A549 (cell line): ENCODE measurements at places on chromosomes 5 and 9. TPM values are rescaled to one million over a fixed set of nuclear protein-coding genes. Genes with fewer than 3 reads are reported as not detected.

GPR150 gene
- 0.05 to 0.13 TPM in 2 of 3 replicates, not detected in the other for polyA plus RNA-seq

PKD2L2 gene
- polyA plus RNA-seq, result 0.04 TPM in 1 of 3 replicates, not detected in the others

PTCH1 gene
- 1.6 to 1.9 TPM (median 1.9 TPM) in 3 replicates for polyA plus RNA-seq

MARVELD2 gene
- 2.3 to 2.9 TPM (median 2.3 TPM) in 3 replicates for polyA plus RNA-seq

CCDC171 gene
- polyA plus RNA-seq, result 0.67 to 1.0 TPM (median 0.88 TPM) in 3 replicates

SIT1 gene
- polyA plus RNA-seq, result not detected in 3 replicates

MPDZ gene
- polyA plus RNA-seq, result 17.6 to 20.0 TPM (median 19.5 TPM) in 3 replicates

SERF1A gene
- 4.4 to 4.7 TPM (median 4.4 TPM) in 3 replicates for polyA plus RNA-seq

ZCCHC7 gene
- polyA plus RNA-seq, result 12.4 to 15.7 TPM (median 15.7 TPM) in 3 replicates

GOLM1 gene
- polyA plus RNA-seq, result 125 to 160 TPM (median 136 TPM) in 3 replicates

ERP44 gene
- 12.4 to 14.3 TPM (median 13.7 TPM) in 3 replicates for polyA plus RNA-seq

GRCh38 chr5:78889369-78890140, 95.6 kb downstream of the ARSB start:
- DNase-seq, result no peak

- no peak for DNase-seq
These were observed 31.5 kb upstream of the MVB12B start for GRCh38 chr9:126295082-126295477.

DNA sequence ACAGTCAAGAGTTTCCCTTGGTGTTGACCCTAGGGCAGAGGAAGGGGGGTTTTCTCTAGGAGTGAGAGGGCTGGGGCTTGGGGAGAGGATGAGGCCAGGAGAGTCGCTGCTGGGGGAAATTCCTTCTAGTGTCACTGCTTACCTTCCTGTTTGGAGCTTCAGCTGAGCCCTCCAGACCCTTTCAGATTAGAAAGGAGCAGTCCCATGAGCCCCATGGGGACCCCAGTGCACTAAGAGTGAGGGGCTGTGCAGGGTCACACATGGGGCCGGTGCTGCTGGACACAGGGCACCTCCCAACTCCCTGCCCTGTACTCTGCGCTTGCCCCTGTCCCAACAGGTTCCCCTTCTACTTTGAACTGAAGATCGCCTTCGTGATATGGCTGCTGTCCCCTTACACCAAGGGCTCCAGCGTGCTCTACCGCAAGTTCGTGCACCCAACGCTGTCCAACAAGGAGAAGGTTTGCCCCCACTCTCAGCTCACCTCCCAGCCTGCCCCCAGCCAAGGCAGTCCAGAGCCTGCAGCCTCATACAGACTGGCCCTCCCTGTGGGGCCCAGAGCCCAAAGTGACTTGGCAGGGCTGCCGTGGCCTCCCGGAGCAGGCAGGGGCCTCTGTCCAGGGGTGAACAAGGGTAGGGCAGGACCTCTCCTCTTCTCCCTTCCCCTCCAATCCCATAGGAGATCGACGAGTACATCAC, 5.4 kb downstream of the REEP2 start:
- DNase-seq, result no peak

GRCh38 chr9:115401756-115402327, 283.9 kb upstream of the TNC start:
- DNase-seq, result no peak

DNA sequence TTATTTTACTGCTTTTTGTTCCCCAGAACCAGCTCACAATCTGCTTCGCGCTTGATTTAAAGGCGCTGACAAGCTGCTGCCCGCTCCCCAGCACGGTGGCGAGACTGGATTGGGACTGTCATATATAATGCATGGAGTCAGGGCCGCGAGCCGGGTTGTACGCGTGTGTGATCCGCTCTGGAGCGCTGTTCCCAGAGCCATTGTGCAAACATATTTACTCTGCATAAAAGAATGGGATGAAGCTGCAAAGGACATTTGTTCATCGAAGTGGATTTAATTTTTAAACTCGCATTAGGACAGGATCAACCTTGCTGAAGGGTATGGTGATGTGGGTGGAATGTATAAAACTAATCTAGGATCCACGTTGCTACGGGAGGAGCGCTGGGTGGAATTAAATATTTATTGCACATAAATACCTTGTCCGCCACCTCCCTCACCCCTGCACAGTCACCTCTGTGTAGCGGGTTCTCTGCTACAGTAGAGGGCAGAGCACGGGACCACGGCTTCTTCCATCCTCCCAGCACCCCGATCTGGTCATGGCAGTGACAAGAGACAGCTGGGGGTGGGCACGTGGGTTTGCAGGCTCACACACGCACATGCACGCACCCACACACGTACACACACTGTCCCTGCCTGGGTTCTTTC, 18.1 kb upstream of the FCN1 start:
- DNase-seq, result no peak

GRCh38 chr9:116318468-116319374, 165.1 kb downstream of the PAPPA start:
- DNase-seq, result no peak

DNA sequence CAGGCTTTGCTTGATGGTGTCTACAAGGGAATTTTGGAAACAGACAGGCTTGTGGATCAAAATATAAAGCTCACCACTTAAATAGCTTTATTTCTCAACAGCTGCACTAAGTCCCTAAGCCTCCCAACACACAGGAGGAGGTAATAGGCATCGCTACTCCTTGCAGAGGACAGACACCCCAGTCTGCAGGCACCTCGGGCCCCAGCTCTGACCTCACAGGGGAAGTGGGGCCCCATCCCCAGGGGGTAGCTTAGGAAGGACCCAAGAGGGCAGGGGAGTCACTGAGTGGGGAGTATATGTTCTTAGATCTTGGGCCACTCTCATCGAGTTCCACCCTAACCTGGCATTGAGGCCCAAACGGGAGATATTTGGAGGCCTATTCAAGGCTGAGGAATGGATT, 66.7 kb upstream of the XPA start:
- DNase-seq, result no peak

DNA sequence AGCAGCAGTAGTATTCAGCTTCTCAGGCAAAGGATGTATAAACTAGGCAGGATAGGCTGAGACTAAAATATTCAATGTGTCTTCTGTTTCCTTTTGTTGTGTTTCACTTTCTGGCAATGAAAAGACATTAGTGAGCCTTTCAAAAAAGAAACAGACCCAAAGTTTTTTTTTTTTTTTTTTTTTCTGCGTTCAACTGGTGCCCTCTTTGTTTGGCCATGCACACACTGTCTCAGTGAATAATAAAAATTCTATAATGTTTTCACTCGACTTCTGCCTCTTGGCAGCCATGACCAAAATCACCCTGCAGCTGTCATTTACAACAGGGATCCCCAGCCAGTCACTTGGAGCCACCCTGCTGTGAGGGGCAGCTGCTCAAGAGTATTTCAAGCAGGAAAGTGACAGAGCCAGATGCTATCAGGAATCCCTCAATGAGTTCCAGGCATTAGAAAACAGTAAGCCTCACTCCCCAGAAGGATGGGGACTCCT, 44.0 kb upstream of the MAN2A1 start:
- DNase-seq, result no peak

GRCh38 chr9:113963696-113964494, 87.8 kb downstream of the ZNF618 start:
- no peak for DNase-seq

- DNase-seq, result no peak
These were observed 38.8 kb upstream of the PTPN3 start for GRCh38 chr9:109536859-109537258.

- no peak for DNase-seq
These were observed 306.9 kb upstream of the EFNA5 start for GRCh38 chr5:107977550-107978071.

DNA sequence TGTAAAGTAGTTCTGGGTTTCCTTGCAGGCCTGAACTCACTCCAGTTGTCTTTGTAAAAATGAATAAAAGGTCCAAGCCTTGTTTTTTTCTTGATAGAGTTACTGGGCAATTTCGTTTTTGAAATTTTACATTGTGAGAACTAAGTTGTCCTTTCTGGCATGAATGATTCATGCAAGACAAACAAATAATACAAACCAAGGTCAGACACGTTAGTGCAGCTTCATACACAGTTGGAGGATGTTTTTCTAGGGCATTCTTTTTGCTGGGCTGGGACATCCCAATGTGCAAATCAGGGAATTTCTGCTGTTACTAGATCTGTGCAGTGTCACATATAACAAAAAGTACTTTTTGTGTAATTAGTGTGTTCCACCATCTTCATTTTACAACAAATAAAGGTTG, 96.0 kb downstream of the MEGF10 start:
- DNase-seq, result peak; percentile 3

- DNase-seq, result no peak
These were observed 17.8 kb upstream of the SLCO4C1 start for GRCh38 chr5:102313912-102314311.

- peak; percentile 86 for DNase-seq
These were observed 710 bp upstream of the PIP5KL1 start for GRCh38 chr9:127931092-127931881.

GRCh38 chr9:111839387-111839786, 44.6 kb upstream of the SHOC1 start:
- no peak for DNase-seq

DNA sequence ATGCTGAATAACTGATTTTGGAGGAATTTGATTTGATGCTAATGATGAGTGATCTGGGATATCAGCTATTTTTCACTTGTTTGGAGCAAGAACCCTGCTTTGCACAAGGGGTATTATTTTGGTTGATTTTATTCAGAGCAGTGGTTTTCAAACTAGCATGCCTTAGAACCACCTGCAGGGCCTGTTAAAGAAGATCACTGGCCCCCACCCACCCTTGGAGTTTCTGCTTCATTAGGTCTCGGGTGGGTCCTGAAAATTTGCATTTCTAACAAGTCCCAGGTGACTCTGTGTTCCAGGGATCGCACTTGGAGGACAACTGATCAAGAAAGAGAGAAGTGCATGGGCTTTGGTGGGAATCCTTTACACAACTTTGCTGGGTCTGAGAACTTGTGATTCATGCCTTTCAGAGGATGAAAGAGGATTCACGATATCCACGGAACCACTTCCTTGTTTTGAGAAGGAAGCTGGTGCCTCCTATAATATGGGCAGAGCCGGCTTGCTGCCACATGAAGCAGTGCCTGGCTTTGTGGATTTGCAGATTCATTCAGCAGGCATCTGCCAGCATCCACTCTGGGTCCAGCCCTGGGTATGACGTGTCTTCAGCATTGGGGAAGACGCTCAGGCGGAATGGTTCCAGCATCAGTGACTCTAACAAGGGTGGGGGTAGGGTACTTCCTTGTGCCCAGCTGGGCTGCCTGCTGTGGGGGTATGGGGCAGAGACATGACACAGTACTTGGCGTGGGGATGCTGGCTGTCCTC, 106.6 kb upstream of the PITX1 start:
- DNase-seq, result peak; percentile 80

DNA sequence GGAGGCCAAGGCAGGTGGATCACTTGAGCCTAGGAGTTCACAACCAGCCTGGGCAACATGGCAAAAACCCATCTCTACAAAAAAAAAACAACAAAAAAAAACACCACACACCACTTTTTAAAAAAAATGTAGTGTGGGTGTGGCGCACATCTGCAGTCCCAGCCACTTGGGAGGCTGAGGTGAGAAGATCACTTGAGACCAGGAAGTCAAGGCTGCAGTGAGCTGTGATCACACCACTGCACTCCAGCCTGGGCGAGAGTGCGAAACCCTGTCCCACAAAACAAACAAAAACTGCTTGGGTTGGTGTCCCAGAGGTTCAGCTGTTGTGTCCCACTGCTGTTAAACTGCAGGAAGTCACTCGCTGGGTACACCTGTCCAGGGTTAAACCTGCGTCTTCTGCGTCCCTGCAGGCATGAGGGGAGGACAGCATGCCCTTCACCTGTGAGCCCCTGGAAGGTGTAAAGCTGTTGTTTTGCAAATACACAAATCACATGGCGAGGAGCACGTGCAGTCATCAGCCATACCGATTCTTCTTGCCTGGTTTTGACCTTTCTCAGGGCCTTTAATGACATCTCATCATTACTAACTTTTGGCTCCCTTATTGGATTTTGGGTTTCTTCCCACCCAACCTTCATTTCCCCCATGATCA, 29.3 kb upstream of the CLPTM1L start:
- no peak for DNase-seq

DNA sequence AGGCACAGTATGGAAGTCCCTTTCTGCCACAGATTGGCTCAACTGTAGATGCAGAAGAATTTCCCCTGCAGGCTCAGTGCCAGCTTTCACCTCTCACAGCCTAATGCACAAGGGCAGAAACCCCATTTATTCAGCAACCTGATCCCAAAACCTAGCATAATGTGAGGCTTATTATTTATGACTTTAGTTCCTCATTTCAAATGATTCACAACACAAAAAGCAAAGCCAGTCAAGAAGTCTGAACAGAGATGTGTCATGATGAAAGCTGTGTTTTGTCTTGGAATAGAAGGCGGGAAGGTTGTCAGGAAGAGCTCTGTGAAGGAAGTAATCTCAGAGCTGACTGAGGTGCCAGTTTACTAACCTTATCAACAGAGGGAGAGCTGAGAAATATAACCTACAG, 369.7 kb downstream of the LRRC70 start:
- DNase-seq, result no peak

DNA sequence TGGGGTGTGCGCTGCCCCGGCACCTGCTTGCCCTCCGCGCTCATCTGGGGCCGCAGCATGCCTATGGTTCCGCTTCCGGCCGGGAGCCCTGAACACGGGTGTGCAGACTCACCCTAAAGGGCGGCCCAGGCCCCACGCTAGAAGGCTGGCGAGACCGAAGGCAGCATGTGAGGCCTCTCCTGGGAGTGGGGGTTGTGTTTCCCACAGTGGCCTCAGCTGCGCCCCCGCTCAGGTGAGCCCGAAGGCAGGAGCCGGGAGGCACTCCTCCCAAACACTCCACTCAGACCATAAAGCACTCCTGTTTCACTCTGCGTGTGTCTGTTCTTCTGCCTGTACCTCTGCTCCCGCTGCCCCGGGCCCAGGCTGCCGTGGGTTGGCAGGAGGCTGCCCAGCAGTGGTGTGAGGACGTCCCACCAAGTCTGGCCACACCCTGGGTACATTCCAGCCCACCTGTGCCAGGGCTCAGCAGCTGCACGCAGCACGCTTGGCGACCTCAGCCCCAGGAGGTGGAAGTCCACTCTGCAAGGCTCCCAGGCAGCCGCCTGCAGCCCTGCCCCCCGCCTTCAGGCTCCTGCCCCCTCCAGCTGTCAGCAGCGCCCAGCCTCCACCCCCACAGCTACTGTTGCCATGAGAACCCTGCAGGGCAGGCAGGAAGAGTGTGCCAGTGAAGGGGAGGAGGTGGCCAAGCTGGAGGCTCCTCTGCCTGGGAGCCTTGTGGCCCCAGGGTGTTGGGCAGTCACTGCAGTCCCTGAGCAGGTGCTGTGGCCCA, 1.2 kb upstream of the AJM1 start:
- DNase-seq, result no peak

DNA sequence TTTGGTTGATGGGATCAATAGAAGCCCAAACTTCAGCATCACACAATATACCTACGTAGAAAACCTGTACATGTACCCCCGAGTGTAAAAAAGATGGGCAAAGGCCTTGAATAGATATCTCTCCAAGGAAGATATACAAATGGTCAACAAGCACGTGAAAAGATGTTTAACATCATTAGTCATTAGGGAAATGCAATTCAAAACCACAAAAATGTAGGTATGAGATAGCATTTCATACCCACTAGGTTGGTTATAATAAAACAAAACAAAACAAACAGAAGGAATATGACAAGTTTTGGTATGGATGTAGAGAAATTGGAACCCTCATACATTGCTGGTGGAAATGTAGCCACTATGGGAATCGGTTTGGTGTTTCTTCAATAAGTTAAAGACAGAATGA, 33.1 kb upstream of the PPARGC1B start:
- no peak for DNase-seq

GRCh38 chr9:90991953-90992352, 190.3 kb downstream of the SYK start:
- DNase-seq, result peak; percentile 56

- DNase-seq, result no peak
These were observed 62.7 kb downstream of the NDFIP1 start for GRCh38 chr5:142171270-142171669.

- DNase-seq, result no peak
These were observed 343.2 kb downstream of the DEPDC1B start for GRCh38 chr5:60356745-60357144.

- peak; percentile 73 for DNase-seq
These were observed at the start of gene ARHGEF28 for GRCh38 chr5:73625944-73626811. TSS of gene ARHGEF28 (plus strand) at chr5:73626196. CDS start at chr5:73684852, 58,656 bp downstream.
